NCI-H146 (cell line): ENCODE measurements at places on chromosomes 6 and 20.

- no peak for DNase-seq
These were observed 103.6 kb upstream of the CNKSR3 start for GRCh38 chr6:154614101-154614500.

- DNase-seq, result peak; percentile 20
These were observed 772 bp downstream of the SESN1 start for GRCh38 chr6:109093732-109094415.

DNA sequence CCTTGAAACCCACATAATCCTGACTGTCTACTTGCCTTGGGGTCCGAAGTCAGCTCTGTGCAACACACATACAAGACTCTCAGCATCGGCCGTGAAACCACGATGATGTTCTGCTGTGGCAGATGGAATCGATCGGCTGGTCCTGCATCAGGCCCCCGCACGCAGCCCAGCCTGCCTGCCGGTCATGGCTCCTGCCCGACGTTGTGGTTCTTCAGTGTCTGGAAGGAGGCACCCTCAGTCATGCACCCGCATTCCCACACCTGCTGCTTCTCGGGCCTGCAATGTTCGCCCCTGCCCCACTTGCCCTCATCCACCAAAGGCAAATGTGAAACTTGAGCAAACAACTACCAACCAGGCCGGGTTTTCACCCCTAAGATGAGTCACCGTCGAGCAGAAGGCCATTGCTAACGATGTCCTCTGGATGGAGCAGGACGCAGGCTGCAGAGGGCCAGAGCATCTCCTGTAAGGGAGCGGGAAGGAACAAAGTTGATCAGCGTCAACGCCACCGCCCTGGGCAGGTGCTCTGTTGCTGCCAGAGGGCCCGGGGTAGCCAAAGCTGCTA, 128.9 kb upstream of the PDE10A start:
- DNase-seq, result no peak

DNA sequence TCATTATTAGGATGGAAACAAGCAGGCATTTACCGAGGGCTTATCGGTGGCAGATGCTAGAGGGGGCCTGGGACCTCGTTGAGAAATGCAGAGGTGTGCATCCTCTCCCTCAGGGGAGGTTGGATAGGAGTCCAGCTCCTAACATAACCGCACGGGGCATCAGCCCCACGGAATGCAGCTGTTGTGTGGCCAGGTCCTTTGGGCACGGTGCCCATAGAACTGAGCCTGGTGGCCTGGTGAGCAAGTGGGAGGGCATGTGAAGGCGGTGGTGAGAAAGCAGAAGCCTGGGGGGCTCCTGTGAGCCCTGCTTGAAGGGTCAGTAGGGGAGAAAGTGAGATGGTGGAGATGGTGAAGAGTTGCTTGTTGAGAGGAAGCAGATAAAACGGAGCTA, 143.7 kb downstream of the CDH26 start:
- DNase-seq, result no peak

DNA sequence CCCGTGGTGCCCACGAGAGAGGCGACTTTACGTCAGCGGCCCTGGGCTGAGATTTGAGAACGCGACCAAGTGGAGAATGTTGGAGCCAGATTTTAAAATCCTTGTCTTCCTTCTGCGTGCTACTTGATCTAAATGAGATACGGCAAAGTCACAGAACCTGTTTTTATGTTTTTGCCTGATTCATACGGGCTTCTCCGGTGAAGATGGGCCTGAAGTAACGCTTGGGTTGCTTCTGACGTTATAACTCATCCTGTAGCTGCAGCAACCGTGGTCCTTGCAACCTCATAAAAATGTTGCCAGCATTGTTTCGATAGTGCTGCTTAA, 462 bp upstream of the SLC35B3 start:
- peak; percentile 61 for DNase-seq
